ENCODE measurements at places on chromosomes 4 and X.
A peak's percentile ranks its signal among the peaks of the same experiment; 100 is the strongest.

DNA sequence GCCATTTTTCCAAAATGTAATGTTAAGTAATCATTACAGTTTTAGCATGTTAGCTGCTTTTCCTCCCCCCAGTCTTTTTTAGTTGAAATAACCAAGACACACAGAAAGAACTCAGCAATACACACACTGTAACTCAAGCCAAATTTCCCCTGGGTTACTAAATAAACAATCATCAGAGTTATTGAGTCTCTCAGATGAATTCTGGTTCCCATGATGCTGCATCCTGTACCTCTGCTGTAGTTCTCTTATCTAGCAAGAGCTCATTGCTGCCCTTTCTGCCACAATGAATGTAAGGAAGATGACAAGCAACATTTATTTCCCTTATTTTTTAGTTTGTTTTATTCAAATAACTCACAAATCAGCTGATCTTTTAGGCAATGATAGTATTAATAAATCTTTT is 185.1 kb downstream of the ARHGAP6 start:
- DNase-seq: no peak

DNA sequence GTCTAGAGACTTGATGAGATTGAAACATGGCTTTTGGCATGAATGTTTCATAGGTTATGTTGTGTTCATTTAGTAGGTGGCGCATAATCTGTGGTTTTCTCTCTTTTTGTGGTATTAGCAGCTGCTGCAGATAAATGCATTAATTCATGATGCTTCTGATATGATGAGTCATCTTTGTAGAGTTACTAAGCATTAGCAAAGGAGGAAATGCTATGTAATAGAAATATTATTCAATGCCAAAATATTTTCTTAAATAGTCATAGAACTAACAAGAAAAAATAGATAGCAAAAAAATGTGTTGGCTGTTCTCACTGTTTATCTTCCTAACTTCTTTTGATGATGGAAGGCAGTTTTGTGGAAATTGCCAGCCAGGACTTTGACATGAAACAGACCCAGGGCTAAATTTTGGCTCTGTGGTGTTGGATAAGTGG is 3.6 kb downstream of the ZXDB start:
- DNase-seq: peak; percentile 46

DNA sequence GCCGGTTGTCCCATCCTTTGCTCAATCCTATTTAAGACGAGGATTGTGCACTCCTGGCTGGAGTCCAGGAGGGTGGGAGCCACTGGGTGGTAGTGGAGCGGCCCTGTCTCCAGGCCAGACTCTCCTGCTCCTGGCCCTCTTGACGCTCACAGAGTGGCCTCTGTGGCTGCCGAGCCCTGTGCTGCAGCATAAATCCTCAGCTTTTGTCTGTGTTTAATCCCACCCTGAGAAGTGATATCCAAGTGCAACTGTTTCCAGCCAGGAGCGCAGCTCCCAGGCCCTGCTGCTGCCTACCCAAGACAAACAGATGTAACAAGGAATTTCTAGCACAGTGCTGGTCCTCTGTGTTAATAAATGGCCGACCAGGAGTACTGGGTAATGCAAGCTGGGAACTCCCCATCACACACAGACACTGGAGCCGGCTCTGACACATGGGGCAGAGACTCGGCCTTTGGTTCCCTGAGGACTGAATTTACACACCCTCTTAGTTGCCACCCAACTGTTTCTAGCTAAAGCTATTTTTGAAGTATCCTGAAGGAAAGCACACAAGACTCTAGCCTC is 85.3 kb downstream of the GATB start:
- DNase-seq: peak; percentile 59

DNA sequence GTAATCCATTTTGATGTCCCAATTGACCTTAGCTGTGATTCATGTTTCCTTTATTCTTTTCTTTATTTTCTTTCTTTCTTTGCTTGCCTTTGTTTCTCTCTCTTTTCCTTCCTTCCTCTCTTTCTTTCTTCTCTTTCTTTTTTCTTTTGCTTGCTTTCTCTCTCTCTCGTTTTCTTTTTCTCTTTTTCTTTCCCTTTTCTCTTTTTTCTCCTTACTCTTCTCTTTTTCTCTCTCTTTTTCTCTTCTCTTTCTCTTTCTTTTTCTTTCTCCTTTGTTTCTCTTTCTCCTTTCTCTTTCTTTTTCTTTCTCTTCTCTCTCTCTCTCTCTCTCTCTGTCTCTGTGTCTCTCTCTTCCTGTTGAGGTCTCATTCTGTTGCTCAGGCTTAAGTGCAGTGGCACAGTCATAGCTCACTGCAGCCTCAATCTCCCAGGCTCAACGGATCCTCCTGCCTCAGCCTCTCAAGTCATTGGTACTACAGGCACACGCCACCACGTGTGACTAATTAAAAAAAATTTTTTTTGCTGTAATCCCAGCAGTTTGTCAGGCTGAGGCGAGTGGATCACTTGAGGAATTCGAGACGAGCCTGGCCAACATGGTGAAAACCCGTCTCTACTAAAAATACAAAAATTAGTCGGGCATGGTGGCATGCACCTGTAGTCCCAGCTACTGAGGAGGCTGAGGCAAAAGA is 8.0 kb upstream of the DHRSX start:
- DNase-seq: no peak

DNA sequence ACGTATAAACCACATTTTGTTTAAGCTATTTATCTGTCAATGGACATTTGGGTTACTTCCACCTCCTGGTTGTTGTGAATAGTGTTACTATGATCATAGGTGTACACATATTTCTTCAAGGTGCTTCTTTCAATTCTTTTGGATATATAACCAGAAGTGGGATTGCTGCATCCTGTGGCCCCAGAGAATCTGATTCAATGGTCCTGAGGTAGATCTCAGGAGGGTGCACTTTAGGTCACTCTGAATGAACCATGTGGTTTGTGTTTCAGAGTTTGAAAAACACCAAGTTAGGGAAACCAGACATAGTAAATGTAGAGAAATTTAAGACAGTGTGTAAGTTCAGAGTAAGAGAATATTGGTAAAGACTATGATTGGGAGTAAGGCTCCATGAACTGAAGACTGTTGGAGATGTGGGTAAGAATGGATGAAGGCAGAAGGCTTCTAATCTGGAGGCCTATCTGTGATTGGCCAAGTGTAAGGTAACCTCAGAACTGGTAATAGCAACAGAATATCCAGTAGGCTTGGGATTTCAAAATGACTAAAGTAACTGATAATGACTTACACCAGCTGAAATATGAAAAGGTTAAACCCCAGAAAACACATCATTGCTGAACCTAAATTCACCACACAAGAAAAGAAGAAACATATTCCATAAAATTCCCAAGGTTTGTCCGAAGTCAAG is 236.9 kb downstream of the CAMK2D start:
- no peak for DNase-seq

- no peak for DNase-seq
These were observed 120.8 kb downstream of the SMIM20 start for GRCh38 chr4:26034849-26035248.

DNA sequence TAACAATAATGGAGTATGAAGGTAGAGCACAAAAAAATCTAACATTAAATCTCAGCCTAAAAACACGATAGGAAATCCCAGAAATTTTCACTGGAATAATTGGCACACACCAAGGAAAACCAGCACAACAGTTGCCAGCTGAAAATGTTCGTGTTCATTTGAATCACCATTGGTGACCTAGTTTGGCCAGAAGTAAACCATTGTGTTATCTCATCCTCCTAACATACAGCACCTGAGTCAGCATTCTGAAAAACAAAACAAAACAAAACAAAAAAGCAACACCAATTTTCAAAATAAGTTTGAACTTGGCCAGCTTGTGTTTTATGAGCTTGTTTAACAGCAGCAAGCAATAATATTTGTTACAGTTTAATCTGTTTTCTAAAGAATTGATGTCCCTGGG is 41.1 kb downstream of the UCHL1 start:
- DNase-seq: no peak

DNA sequence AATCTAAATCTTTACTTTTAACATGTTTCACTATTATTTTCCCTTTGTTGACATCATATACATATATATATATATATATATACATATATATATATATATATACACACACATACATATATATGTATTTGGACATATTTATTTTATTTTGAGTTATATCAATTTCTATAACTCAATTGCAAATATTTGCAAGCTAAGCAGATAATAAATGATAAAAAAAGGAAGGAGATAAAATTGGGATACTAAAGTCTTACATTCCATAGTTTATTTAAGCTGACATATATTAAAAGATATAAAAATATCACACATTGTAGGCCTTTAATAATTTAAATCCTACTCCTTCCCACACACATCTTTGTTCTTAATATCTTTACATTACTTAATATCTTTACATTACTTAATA is 372.2 kb downstream of the GRXCR1 start:
- DNase-seq: no peak

- no peak for DNase-seq
These were observed 109.3 kb downstream of the MAGEC2 start for GRCh38 chrX:142095651-142096245.

GRCh38 chr4:123244137-123244536 is 152.5 kb upstream of the SPRY1 start:
- peak; percentile 24 for DNase-seq

DNA sequence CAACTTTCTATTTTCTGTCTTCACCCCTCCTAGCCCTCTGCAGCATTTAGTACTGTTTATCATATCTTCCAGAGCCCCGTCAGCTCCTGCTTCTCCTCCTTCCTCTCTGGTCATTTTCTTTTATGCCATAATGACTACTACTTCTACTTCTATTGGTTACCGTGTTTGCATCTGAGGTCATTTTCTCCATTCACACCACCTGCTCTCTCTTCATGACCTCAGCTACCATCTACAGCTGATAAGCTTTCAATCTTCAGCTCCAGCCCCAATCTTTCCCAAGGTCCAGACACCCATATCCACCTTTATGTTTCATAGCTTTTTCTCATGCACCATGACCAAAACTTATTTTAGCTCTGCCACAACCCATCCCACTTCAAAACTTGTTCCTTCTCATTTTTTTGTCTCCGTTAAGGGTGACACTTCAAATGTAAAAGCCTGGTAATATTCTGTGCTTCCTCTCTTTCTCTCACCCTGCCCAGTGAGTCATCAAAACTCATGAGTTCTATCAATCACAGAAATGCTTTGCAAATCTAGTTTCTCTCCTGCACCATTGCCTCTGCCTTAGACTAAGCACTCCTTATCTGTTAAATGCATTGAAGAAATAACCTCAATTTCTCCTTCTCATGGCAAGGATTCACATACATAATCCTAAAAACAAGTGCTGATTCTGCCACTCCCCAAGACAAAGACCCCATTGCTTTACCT is 71.3 kb upstream of the IQCM start:
- no peak for DNase-seq

DNA sequence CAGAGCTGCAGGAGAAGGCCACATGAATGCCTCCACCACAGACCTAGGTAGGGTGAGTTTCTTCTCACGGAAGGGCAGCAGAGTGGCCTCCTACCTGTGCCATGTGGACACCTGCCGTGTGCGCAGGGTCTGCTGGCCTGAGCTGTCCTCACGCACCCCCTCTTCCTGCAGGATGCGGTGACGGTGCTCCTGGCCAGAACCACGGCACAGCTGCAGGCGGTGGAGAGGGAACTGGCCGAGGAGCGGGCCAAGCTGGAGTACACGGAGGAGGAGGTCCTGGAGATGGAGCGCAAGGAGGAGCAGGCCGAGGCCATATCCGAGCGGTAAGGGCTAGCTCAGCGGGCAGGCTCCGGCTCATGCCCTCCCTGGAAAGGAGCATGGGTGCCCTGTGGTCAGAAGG is 28.4 kb upstream of the CLCN4 start:
- DNase-seq: no peak

DNA sequence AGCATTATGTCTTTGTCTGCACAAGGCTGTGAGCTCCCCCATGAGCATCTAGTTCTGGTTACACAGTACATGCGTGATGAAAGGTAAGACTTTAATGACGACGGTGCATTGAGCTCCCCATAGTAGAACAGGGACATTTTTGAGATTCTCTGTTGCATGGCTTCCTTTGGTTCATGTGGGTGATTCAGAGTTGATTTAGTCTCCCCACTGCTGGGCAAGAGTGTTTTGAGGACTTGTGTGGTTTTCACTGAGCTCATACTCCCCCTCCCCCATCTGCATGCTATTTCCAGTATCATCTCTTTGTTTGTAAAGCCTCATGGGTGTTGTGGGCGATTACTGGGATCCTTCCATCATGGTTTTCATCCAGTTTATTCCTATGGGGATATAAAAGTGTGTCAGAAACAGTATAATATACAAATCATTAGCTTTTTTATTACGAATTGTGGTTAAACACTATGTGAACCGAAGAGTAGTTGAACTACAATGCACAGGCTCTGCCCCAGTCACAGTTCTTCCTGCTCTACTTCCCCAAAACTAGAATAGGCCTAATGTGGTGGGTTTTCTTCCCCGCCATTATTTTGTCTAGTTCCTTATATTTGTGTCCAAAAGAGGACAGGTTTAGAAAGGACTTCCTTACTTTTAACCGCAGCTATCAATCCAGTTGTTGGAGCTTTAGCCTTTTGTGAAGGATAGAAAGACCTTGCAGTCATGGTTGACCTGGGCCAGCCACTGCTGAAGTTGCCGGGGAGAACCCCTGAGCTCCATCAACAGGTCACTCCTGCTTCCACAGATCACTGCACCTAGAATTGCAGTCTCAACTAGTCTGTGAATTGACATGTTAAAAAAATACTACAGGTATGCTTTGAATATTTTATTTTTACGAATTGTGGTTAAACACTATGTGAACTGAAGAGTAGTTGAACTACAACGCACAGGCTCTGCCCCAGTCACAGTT is 30.4 kb downstream of the KIT start:
- DNase-seq: no peak

DNA sequence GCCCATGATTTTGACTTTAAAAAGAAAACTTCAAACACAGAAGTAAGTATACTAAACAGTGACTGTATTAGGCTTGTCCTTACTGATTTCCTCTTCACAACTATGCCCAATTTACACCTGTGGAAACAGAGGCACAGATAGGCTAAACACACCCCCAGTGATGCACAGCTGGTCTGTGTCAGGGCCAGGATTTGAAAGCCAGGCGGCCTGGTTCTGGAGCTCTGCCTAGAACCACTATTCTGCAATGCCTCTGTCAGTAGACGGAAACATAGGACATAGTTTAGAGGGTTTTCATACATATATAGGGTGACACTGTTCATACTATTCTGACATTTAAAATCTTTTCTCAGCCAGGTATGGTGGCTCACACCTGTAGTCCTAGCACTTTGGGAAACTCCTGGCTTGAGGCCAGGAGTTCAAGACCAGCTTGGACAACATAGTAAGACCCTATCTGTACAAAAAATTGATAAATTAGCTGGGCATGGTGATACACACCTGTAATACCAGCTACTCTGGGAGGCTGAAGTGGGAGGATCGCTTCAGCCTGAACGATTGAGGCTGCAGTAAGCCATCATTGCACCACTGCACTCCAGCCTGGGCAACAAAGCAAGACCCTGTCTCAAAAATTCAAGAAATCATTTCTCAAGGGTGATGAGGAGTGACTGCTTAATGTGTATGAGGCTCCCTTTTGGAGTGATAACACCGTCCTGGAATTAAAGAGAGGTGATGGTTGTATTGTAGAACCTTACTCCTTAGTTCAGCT is 23.0 kb upstream of the CBR4 start:
- no peak for DNase-seq

GRCh38 chrX:19798423-19798822 is 89.0 kb downstream of the SH3KBP1 start:
- DNase-seq: no peak

- no peak for DNase-seq
These were observed 448.2 kb downstream of the PCDH10 start for GRCh38 chr4:133597251-133597650.

Measured in mesenchymal stem cell (in vitro differentiated cells and primary cell).